RPMI7951 (cell line): ENCODE measurements at places on chromosomes 2 and 18. TPM values are rescaled to one million over a fixed set of nuclear protein-coding genes. Genes with fewer than 3 reads are reported as not detected.

TUBA4A gene
- 31.1 and 42.2 TPM in 2 replicates for total RNA-seq

GCG gene
- total RNA-seq: 0.24 and 0.39 TPM in 2 replicates

NAGK gene
- 97.0 and 121 TPM in 2 replicates for total RNA-seq

UGT1A10 gene
- total RNA-seq: 0.29 TPM in 1 of 2 replicates, not detected in the other

FAM237A gene
- total RNA-seq: not detected in 2 replicates

TUBA4B gene
- total RNA-seq: not detected in 2 replicates

SH3BP4 gene
- 75.8 and 86.6 TPM in 2 replicates for total RNA-seq

CDK5R2 gene
- 0.12 and 0.20 TPM in 2 replicates for total RNA-seq
